ELR (cell line): ENCODE measurements at places on chromosomes 6 and 20.

DNA sequence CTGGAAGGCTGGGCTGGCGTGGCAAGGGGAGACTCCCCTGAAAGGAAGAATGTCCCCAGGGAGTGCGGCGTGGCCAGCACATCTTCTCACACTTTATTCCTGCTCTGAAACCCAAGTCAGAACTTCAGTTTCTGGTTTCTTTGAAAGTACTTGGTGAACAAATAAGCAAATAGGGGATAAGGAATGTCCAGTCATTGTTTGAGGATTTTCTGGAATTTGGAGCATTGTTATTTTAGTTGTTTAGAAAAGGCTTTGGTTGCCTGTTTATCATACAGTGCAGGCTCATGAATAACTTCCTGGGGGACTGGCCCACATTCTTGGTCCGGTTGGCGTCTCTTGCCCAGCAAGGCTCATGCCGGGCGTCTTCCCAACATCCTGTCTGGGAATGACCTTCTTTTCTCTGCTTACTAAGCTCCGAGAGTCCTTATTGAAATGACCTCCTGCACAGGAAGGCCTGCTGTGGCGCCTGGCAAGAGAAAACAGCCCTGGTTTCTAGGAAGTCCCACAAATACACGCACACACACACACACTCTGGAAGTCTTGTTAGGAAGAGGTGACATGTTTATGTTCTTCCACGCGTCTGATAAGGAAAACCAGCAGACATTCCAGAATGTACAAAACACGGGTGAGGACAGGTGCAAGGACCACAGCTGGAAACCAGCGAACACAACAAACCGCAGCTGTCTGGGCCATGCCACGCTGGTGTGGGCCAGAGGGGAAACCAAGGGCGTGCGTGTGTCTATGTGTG, 71.9 kb downstream of the TMEM170B start:
- peak; percentile 98 for DNase-seq

- DNase-seq, result no peak
These were observed 527.7 kb downstream of the ADGRB3 start for GRCh38 chr6:69162811-69163210.

- DNase-seq, result no peak
These were observed 347.0 kb downstream of the RNGTT start for GRCh38 chr6:88616380-88616779.

DNA sequence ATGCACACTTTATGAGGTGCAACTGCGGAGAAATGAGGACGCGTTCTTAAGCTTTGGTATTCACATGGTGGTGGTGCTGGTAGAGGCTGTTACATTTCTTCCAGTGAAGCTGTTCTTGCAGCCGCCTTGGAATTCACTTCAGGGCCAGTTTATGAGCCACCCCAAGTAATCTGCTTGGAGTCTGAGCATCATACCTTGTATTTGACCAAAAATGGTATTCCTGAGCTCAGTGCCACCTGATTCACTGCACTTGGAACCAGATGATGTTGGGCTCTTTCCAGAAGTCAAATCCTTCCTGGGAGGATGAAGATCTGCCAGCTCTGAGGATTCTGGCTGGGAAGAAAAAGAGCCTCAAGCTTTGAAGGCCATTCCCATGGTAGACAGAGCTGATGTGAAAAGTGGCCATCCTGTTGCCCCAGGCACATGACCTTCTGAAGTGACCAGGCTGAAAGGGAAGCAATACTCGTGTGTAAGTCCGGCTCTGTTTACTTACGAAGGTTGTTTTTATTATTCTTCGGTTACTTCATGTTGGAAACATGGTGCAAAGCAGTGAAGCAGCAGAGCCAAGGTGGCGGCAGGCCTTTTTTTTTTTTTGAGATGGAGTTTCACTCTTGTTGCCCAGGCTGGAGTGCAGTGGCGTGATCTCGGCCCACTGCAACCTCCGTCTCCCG, 7.7 kb downstream of the MANBAL start:
- DNase-seq, result peak; percentile 43

DNA sequence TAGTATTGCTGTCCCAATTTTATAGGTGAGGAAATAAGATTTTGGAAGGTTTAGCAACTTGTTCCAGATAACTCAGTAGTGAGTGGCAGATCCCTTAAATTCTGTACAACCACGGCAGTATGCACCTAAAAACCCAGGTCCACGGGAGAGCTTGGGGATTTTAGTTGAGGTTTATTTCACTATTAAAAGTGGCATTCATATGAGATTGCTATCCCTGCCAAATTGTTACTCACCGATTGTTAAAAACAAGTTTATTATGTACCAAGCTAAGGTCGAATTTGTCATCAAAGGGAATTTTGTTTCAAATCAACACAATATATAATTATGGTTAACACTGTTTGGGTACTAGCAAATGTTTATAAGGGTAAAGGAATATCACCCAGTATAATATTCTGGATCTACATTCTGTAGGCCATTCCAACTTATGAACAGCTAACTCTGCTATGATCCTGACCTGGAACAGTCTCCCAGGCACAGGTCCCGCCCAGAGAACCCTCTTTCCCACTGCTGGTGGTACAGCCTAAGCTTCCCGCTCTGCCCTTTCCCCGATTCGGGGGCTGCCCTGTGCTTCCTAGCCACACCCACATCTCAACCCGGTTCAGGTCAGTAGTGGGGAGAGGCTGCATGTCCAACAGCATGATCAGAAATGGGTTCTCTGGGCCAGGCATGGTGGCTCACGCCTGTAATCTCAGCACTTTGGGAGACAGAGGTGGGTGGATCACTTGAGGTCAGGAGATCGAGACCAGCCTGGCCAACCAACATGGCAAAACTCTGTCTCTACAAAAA, 24.9 kb downstream of the GPLD1 start:
- no peak for DNase-seq

- DNase-seq, result no peak
These were observed 25.7 kb downstream of the TTI1 start for GRCh38 chr20:38007526-38007925.

- DNase-seq, result no peak
These were observed 24.5 kb downstream of the CALHM6 start for GRCh38 chr6:116485559-116486184.

DNA sequence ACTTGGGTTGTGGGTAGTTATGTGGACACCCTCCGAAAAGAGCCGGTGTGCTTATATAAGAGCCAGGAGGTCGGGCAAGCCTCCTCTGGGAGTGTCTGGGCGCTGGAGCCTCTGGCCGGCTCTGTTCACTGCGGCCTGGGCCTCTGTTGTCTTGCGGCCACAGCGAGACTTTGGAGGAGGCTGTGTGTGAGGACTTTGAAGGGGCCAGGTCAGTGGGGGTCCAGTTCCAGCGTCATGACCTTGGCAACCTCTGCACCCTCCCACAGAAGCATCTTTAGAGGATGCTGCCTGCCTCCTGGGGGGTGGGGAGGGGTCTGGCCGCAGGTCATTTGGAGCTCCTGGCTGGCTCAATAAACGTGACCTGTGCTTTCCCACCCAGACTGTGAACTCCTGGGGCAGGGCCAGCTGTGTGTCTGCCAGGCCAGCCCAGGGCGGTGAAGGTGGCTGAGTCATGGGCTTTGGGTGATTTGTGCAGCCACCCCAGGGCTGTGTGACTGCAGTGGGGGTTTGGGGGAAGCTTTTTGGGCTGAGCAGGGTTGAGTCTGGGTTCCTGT, 1.2 kb downstream of the TCEA2 start:
- peak; percentile 89 for DNase-seq

- DNase-seq, result no peak
These were observed 50.5 kb upstream of the GCM1 start for GRCh38 chr6:53199156-53199555.

DNA sequence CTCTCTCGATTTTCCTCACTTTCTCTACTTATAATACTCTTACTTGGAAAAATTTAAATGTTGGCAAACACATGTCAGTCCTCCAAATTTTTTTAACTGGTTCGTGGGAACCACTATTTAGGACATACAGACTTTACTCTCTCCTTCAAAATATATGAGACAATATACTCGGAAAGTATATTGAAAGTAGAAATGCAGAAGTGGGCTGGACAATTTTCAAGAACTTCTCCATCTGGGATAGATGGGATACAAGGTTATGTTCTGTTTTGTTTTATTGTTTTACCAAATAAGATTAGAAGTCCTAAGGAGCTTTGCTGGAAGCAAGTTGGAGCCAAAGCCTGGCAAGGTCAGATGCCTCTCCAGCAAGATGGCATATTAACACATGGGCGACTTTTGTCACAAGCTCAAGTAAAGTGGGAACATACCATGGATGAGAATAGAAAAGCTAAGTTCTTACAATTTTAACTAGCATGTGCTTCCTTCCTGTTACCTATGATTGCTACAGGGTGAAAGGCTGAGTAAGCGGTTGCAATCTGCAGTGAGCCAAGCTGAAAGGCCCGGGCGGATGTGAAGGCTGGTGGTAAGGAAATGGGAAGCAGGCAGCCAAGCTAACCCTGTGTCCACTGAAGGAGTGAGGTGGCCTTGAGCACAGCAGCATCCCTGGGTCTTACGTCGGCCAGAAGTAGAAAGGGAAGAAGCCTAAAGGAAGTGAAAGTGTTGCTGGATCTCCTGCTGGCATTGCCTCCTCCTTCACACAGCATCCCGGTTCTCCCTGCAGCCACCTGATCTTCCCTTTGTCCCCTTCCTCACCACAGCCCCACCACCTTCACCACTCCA, 7.1 kb downstream of the MAP3K5 start:
- DNase-seq, result peak; percentile 46

DNA sequence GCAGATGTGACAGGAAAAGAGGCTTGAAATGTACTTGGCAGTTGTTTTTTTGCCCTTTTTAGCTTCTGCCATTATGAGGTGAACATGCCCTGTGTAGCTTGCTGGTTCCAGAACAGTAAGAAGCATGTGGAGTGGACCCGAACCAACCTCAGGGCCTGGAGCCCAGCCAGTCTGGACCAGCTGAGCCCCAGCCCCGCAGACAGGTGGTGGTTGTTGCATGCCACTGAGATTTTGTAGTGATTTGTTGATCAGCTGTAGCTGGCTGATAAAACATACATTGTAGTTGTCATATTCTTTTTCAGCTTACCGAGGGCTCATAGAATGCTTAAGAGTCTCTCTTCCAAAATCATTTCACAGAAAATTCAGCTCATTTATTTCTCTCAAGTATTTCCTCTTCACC, 182.2 kb downstream of the FARS2 start:
- DNase-seq, result no peak
